RPMI7951 (cell line): ENCODE measurements at places on chromosomes 12 and 14. TPM values are rescaled to one million over a fixed set of nuclear protein-coding genes. Genes with fewer than 3 reads are reported as not detected.

GRCh38 chr14:77309131-77309530 is 11.6 kb downstream of the POMT2 start:
- no peak for DNase-seq

- no peak for DNase-seq
Measured at GRCh38 chr14:95480887-95481226, 35.6 kb downstream of the SYNE3 start.

DNA sequence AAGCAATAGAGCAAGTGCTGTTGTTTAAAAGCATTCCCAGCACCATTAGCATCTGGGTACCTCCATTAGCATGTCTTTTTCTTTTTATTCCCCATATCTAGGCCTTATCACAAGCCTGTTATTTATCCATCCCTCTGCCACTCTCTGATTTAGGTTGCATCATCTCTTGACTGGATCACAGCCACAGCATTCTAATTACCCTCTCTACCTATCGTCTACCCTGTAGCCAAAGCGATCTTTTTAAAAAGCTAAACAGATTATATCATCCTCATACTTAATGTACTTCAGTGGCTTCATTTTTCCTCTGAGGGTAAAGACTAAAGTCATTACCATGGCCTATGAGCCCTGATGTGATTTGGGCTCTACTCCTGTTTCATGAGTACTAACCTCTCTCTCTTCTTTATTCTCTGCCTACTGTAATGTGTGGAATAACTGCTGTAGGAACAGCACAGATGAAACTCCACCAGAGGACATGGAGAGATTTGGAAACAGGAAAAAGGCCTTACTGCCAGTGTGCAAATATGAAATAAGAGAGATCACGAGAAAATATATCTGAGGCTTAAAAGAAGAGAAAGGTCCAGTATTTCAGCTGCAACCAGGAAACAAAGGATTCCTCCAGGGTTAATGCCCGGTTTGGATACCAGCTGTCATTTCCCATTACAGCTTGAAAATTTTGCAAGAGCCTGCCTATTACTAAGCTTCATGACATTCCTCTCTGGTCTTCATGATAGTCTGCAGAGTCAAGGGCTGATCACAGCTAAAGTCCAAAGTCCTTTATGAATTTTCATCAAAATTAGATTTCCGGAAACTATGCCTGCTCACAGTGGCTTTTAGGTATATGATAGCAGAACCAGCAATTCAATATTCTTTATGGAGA is 422.5 kb upstream of the PDE3A start:
- DNase-seq: peak; percentile 23

DNA sequence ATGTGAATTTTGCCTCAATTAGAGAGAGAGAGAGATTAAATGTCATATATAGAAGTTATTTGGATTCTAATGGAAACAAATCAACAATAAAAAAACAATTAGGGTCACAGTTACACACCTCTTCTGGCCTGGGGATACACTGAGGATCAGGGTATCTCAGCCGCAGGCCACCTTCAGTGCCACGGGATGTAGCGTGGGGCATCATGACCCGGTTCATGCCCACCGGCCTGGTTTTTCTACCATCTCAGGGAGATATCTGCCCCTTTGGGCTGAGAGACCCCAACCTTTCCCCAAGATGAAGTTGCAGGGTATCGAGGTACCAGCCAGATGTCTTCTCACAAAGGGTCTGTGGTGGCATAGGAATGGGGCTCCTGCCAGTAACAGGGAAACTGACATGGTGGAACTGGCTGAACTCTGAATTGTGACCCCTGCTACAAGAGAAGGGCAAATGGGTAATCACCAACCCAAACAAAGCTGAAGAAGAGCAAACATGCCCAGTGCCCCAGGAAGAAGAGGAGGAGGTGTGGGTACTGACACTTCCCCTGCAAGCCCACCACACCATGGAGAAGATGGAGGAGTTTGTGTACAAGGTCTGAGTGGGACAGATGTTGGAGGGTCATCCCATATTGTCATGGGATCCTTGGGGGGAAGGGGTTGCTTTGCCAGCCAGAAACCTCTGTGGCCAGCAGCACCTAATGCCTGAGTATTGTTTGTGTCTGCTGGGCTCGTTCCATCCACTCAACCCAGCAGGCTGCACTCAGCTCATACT is 19.5 kb downstream of the SERPINA3 start:
- DNase-seq: no peak

DNA sequence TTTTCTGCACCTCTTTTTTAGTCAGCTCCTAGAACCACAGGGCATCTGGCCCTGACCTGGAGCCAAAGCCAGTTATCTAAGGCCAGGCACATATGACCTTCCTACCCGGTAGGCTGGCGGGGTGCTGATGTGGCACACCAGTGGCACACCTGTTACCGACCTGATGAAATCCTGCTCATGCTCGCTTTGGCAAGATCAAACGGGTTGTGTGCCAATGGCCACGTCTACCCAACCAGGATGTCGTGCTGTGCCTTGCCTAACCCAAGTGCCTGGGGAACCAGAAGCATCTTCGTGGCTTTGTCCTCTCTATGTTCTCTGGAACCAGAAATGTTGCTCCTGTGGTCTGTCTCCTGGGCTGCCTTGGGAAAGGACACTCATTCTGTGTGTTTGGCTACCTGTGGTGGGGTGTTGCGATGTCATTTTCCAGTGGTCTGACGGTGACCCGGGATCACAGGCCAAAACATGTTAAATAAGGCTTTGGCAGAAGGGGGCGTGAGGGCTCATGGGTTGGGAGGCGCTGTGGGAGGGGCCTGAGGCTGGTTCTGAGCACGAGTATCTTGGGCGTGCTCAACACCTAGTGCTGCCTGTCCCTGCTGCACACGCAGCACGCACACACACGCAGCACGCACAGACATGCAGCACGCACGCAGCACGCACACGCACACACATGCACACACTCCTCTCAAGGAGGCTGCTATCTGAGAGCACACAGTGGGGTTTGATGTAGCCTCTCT is 27.9 kb downstream of the CCNK start:
- DNase-seq: no peak

- no peak for DNase-seq
Measured at GRCh38 chr14:103526247-103526913, 2.6 kb upstream of the TRMT61A start.

- DNase-seq: no peak
Measured at GRCh38 chr12:131230340-131231031, 276.8 kb downstream of the ADGRD1 start.

- peak; percentile 49 for DNase-seq
Measured at GRCh38 chr12:47946413-47947323, 16.7 kb upstream of the TMEM106C start.

DNA sequence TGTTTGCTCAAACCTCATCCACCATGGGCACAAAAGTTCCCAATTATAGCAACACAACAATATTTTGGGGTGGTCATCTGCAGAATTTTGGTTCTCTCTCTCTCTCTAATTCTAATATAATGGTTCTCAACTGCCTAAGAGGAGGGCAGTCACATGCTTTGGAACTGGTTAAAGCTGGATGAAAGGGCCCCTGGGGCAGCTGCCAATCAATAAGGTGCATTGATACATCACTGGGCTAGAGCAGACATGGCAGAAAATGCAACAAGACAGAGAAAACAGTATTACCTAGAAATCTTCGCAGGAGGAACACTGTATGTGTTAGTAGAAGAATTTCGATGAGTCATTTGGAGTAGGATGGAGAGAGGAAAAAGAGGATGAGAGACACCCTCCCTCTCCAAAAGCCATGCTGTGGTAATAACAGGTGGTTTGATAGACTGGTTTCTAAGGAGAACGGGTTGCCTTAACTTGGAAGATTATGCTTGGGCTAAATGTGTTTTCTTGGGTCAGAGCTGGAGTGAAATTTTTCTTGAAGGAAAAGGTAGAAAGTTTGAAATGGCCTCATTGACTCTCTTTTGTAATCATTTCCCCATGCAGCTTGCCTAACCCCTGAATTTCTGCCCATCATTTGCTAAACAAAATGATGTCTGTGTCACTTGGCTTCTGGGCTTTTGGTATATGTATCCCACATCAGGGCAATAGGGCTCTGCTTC is 67.1 kb upstream of the HIF1A start:
- DNase-seq: no peak

DNA sequence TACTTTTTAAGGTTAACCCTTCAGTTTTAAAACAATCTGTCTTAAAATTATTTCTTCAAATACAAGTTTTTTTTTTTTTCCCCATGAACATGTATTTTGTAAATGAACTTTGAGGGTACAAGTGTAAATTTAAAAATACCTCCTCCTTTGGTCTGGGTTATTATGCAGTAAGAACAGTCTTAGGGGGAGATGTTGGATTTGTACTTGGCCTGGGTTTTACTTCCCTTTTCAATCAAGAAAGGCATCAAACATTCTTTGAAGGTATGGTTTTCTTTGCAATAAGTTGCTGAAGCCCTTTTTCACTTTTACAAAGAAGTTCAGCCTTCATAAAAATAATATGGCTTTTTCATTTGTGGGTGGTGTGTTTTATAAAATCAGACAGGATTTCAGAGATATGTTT is 20.5 kb downstream of the WBP11 start:
- no peak for DNase-seq

GRCh38 chr12:32179011-32179395 is 72.4 kb downstream of the BICD1 start:
- no peak for DNase-seq

GRCh38 chr14:77825895-77826519 is 26.1 kb downstream of the ADCK1 start:
- no peak for DNase-seq

GRCh38 chr12:10207136-10207535 is 5.5 kb upstream of the GABARAPL1 start:
- no peak for DNase-seq

DNA sequence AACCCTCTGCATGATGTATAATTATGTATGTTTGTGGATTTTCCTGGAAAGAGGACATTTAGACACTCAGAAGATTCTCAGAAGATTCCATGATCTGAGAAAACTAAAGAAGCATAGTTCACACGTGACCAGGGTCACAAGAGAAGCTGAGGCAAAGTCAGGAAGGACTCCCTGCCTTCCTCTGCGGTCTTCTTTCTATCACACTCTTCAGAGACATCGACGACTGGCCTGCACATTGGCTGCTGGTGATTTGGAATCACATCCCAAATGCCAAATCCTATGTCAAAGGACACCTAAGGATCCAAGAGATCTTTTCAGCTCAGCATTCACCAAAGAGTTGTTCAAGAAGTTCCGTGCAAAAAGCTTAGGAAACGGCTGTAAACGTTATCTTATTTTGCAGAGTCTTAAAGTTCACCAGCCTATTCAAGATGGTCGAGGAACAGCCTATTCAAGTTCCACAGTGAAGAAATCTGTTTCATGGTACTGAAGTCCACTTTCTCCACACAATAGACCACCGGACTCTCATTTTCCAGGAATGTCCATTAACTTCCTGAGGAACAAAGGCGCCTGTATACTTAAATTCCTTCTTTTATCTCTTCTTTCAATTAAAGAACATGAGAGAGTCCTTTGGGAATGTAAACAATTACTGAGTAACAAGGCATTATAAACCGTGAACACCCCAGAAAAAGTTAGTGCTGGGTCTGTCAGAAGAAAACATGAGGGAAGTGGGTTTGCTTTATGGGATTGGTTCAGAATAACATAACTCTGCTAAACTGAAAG is 42.1 kb downstream of the IGF1 start:
- peak; percentile 17 for DNase-seq

ENDOU gene
- total RNA-seq: 0.24 TPM in 1 of 2 replicates, not detected in the other

RAPGEF3 gene
- 0.48 and 0.88 TPM in 2 replicates for total RNA-seq

DAO gene
- total RNA-seq: not detected in 2 replicates

FAM186B gene
- 0.29 TPM in 1 of 2 replicates, not detected in the other for total RNA-seq

PGF gene
- 0.36 and 0.98 TPM in 2 replicates for total RNA-seq

TSPAN8 gene
- not detected in 2 replicates for total RNA-seq

NT5DC3 gene
- total RNA-seq: 2.5 and 4.1 TPM in 2 replicates

AMDHD1 gene
- 0.39 and 1.6 TPM in 2 replicates for total RNA-seq

SMIM41 gene
- not detected in 2 replicates for total RNA-seq

PMCH gene
- total RNA-seq: not detected in 2 replicates
